ENCODE measurements at places on chromosomes 12 and 14.

- no peak for DNase-seq
Observed at GRCh38 chr12:1928439-1929121, 10.1 kb upstream of the CACNA2D4 start.

- no peak for DNase-seq
Observed at GRCh38 chr14:98685725-98686124, 586.3 kb downstream of the BCL11B start.

DNA sequence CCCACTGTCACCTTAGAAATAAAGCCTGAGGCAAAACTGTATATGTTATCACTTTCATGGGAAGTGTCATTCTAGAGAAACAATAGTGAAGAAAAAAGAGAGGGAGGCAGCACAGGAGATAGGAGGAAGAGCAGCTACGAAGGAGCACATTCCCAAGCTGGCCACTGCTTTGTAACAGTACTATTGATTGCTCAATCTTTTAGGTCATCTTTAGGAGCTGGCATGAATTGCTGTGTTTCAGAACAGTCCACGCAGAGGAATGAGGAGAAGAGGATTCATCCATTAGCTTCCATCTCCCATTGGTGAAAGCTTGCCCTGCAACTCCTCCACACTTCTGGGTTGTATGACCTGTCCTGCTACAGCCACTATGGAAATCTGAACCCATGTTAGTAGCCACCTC is 372.5 kb upstream of the DDHD1 start:
- no peak for DNase-seq

GRCh38 chr12:47377414-47378221 is 297.9 kb upstream of the AMIGO2 start:
- no peak for DNase-seq

DNA sequence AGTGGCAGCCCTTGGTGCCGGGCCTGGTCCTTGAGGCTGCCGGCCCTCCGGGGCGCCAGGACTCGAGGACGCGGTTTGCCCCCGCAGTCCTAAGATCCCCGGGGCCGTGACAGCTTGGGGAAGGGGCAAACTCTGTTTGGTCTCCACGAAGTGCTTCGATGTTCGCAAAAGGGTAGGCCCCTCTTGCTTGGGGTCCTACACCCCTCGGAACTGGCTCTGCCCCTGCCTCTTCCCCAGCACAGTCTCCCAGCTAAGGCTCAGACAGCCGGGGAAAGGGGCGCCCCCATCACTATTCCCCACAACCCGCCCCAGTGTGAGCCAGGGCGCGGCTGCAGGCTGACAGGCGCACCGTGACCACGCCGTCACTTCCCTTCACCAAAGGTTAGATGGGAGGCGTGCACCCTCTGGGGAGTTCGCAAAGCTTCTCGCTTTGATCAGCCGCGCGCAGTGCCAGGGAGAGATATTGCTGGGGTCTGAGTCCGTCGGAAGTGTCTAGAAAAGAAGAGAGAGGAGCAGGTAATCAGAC is 7.2 kb upstream of the OTX2 start:
- DNase-seq: no peak

GRCh38 chr14:41299924-41300323 is 306.8 kb upstream of the LRFN5 start:
- no peak for DNase-seq

Data from activated CD8-positive, alpha-beta memory T cell treated with anti-CD3 and anti-CD28 coated beads, Interleukin-2, amount 50 U/mL, for 4 hours (primary cell).